ENCODE measurements at places on chromosomes 4 and X.

DNA sequence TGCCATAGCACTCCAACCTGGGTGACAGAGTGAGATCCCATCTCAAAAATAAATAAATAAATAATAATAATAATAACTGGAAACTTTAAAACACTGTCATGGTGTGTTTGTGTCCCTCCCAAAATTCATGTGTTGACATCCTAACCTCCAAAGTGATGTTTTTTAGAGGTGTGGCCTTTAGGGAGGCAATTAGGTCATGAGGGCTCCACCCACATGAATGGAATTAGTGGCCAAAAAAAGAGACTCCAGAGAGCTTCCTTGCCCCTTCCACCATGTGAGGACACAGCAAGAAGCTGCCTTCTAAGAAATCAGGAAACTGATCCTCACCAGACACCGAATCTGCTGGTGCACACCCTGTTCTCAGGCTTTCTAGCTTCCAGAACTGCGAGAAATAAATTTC lies 23.8 kb upstream of the RAPGEF2 start:
- DNase-seq, result no peak

DNA sequence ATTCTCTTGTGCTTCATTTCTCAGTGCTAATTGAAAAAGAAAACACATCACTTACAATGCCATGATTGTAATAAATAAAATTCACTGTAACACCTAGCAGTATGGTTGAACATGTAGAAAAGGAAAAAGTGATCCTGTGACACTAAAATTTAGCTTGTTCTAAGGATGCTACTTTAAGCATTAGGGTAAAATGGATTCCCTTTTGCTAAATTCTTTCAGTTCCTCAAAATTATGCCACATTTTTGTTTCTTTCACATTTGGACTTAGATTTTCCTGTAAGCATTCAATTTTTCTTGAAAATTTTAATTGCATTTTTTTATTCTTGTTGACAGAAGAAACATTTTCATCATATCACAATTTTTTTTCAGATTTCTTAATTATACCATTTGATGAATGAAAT lies 19.4 kb downstream of the TET2 start:
- no peak for DNase-seq

- DNase-seq, result no peak
Observed at GRCh38 chr4:2570551-2571222, 34.2 kb downstream of the FAM193A start.

GRCh38 chr4:147760695-147761094 lies 28.8 kb downstream of the ARHGAP10 start:
- peak; percentile 8 for DNase-seq

DNA sequence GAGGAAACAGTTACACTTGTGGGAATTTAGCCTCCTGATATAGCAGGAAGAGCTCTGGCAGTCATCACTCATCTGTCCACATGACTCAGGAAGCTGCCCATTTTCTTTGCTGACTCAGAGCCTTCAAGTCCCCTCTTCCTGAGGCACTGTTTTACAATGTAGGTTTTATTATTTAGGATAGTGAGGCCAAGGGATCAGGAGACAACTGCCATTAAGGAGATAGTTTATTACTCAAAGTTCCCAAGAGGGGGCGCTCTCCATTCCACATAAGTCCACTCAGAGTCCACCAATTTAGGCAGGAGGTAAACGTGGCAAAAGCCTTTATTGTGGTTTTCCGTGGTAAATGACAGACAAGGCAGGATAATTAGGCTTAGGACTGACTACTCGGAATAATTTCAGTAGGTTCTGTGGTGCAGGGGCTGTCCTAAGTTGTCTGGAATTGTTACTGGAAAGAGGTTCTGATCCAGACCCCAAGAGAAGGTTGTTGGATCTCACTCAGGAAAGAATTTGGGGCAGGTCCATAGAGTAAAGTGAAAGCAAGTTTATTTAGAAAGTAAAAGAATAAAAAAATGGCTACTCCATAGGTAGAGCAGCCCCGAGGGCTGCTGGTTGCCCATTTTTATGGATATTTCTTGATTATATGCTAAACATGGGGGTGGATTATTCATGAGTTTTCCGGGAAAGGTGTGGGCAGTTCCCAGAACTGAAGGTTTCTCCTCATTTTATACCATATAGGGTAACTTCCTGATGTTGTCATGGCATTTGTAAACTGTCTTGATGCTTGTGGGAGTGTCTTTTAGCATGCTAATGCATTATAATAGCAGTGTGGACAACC lies 96.0 kb upstream of the RAB40AL start:
- no peak for DNase-seq

GRCh38 chrX:26918631-26919030 lies 544.5 kb downstream of the PPP4R3C start:
- no peak for DNase-seq

- no peak for DNase-seq
Observed at GRCh38 chr4:94351319-94351718, 8.7 kb upstream of the HPGDS start.

DNA sequence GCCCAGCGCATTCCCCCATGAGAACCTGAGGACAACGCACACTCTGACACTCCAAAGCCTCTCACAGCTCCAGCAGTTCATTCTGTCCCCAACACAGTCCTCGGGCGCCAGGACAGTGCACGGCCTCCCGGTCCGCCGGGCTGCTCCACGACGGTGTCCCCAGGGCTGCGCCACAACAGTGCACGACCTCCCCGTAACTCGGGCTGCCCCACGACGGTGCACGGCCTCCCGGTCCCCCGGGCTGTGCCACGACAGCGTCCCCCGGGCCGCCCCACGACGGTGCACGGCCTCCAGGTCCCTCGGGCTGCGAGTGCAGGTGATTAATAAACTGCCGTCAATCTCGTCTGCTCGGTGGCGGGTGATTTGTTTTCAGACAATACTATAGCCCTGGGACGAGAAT lies 585.1 kb upstream of the FRG1 start:
- no peak for DNase-seq

DNA sequence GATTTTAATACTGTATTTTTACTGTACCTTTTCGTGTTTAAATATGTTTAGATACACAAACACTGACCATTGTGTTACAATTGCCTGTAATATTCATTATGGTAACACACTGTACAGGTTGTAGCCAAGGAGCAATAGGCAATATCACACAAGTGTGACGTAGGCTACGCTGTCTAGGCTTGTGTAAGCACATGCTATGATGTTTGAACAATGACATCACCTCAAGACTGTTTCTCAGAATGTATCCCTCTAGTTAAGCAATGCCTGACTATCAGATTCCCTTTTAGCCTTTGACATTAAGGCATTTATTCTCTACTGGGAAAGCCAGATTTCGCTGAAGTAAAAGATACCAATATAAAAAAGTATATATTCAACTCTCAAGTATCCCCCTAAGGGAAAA lies 66.2 kb downstream of the VCX3A start:
- no peak for DNase-seq

DNA sequence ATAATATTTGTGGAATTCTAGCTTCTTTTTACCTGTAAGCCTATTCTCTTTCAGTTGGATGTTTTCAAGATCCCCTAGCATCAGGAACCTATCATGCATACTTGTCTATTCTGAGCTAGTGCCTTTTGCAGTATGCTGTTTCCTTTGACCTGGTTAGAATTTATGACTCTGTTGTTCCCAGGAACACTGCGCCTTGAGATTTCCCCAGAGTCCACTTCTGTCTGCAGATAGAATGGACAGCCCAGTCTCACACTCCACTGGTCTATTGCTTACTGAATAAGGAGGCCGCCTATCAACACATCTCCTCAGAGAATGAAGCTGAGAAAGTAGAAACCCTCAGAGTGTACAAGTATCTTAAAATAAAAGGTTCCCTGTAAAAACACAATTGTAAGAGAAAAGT lies 465.1 kb upstream of the GALNTL6 start:
- DNase-seq, result no peak
